ENCODE measurements at places on chromosomes 12 and 14.

- no peak for DNase-seq
Measured at GRCh38 chr14:24975393-24975792, 74.6 kb downstream of the STXBP6 start.

DNA sequence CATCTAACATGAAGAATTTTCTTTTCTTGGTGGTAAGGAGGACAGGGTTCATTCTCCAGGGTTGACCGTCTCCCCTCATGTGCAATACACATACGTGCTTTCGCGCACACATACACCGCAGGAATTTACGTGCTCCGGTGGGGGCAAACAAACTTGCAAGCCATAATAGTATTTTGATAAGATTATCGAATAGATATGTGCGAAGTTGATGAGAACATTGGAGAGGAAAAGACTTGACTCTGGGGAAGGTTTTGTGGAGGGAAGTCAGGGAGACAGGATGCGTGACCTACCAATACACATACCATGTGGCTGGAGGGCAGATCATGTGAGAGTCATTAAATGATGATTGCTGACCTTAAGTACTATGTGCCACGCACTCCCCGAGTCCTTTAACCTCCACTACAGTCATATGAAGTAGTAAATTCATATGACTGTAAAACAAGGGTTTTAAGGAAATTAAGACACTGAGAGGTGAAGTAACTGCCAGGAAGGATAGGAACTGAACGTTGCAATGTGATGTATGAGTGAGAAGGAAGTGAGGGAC, 921 bp downstream of the RAD51B start:
- no peak for DNase-seq

GRCh38 chr12:48037267-48037915, 33.1 kb upstream of the COL2A1 start:
- DNase-seq = no peak

- no peak for DNase-seq
Measured at GRCh38 chr12:2094597-2094996, 41.8 kb downstream of the CACNA1C start.

GRCh38 chr14:32038876-32039275, 38.2 kb upstream of the ARHGAP5 start:
- DNase-seq = no peak

- DNase-seq = no peak
Measured at GRCh38 chr12:67807814-67808213, 159.3 kb downstream of the DYRK2 start.

DNA sequence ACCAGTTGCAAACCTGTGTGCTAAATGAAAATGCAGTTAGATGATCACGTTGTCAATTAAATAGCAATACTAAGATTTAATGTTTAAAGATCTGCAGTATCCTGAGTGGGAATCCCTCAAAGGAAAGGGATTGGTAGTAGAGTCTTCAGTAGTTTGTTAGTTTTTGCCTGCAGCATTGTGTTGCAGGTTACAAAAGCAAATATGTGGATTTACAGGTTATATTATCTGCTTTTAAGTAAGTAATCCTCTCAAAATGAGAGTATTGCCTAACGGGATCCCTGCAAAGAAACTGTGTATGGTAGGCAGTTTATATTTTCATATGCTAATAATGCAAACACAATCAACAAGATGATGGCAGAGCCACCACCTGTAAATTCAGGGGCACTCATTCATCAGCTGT, 72.2 kb upstream of the OSBPL8 start:
- no peak for DNase-seq

DNA sequence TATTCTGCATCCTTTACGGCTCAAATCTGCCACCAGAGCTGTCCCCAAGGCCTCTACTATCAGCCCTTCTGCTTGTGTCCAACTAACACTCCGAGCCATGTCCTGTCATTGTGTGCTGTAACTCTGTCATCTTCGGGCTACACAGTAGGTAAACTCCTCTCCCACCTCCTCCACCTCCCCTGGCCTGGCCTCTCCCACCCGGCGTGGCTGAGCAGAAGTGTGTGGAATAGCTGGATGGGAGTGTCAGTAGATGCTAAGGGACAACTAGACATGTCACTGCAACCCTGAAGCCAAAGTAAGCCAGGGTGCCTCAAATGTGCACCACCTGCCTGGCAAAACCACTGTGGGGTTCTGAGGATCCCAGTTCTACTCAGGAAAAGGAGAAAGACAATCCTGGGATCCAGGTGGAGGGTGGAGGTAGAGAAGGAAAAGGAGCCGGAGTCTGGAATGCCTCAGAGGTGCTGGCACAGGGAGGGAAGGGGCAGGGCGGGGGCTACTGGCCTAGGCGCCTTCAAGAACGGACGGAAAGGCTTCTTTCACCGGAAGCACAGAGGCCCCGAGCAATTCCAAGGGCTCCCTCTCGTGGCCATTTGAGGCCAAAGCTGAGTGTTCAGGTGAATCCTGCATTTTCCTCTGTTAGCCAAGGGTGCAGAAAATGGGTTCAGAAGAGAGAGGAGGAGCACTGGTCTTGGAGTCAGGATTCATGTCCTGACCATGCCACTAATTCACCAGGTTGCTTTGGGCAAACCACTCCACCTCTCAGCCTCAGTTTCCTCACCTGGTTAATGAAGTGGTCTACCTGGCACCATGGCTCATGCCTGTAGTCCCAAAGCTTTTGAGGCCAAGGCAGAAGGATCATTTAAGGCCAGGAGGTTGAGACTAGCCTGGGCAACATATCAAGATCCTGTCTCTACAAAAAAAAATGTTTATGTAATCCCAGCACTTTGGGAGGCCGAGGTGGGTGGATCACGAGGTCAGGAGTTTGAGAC, 20.5 kb upstream of the FAM181A start:
- peak; percentile 39 for DNase-seq

DNA sequence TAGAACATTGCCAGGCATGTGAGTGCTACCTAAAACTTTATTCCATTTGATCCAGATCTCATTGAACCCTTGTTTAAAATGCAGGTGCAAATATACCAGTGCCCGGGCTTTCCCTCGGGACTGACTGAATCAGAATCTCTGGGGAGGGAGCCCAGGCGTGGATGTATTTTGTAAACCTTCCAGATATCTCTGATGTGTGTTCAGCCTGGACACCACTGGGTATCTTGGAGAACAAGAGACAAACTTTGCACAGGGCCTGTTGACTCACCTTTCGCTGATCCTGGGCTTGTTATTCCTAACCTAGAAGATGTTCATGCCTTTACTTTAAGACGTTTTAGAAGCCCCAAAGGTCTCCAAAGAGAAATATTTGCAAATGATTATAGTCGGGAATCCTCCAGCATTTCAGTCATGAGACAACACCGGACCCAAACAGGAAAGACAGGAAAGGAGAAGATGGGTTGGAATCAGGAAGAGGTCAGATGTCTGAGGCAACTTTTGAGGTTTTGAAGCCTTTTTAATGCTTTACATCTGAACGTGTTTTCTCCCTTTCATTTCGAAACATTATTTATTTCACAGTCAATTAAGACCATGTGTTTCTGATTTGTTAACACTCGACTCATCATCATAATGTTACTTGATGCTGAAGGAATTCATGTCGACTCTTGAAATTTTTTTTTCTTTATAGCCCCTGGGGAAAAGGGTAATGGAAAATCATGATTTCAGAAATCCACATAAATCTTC, 118.6 kb downstream of the PLXNC1 start:
- DNase-seq = no peak

DNA sequence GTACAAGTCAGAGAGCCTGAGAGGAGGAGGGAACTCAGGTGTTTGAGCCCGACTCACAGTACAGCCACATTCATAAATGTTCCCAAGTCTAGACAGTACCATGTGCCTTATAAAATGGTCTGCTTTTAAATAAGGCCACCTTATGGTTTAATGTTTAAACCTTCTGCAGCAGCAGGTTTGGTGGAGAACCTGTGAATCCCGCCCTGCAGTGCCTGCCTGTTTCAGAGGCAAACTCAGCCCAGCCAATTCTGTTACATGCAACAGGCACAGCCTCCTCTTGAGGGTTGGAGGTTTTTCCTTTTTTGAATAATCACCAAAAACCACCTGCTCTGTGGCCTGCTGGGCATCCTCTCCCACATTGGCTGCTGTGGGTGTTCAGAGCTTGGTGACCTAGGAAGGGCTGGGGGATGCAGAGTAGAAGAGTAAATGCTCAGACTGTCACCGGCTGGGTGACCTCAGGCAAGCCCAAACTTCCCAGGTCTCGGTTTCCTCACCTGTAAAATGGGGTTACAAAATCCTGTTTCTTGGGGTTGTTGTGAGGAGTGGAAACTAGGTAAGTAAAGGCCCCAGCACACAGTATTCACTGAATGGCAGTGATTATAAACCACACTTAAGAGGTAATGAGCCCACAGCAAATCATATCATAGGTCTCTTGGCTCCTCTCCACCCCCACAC, 28.0 kb downstream of the NUAK1 start:
- no peak for DNase-seq

DNA sequence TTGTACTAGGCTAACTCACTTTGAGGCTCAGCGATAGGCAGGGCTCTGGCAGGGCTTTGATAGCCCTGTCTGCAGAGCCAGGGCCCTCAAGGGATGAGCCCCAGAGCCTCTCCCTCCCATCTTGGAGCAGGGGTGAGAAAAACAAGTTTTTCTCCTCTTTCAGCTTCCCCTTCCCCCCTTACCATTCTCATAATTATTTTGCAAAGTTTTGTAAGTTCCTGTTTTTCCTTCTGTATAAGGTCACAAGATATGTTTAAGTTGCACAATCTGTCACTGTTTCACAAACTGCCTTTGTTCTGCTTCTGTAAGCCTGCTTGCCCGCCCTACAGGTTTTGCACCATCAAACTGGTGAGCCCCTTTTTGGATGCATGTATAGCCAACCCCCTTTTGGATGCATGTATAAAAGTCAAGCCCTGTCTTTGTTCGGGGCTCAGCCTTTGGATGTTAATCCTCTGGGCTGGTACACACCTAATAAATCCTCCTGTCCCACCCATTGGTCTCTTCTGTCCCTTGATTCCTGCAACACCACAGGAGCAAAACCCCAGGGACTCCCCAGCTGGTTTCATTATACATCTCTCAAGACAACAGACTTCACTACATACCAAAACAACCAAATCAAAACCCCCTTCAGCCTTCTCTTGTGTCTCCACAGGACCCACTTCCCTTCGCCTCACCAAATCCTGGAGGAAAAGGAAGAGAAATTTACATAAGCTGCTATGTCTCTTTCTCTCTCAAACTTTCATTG, 52.5 kb upstream of the RESF1 start:
- no peak for DNase-seq

DNA sequence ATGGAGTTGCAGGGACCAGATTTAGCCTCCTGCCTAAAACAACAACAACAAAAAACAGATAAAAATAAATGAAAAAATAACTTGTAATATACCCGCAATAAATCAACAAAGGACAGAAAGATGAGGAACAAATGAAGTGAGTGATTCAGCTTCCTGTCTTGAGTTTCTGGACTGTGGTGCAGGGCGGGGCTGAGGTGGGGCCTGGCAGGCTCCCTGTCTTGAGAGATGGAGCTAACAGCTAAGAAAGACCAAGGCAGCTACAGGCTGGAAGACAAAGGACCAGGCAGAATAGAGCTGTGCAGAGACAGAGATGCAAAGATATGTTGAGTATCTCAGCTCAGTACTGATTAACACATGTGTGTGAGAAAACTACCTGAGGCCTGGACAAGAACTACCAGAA, 879.2 kb downstream of the AACS start:
- no peak for DNase-seq

- DNase-seq = no peak
Measured at GRCh38 chr12:107732365-107732764, 28.6 kb downstream of the PRDM4 start.

GRCh38 chr14:103994535-103995184, 52.3 kb upstream of the RD3L start:
- DNase-seq = no peak

DNA sequence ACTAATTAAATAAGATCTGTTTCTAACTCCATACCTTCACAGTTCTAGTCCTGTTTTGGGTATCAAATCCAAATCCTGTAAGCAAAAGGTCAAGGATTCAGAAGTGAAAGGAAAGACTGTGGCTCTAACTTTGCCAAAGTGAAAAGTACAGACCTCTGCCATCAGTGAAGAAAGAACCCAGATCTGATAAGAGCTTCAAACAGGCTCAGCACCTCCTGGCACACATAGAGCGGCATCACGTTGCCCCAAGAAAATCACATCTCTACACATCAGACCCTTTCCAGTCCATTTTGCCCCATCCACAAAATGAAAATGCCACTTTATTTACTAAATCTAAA, 23.2 kb downstream of the CLIP1 start:
- no peak for DNase-seq

DNA sequence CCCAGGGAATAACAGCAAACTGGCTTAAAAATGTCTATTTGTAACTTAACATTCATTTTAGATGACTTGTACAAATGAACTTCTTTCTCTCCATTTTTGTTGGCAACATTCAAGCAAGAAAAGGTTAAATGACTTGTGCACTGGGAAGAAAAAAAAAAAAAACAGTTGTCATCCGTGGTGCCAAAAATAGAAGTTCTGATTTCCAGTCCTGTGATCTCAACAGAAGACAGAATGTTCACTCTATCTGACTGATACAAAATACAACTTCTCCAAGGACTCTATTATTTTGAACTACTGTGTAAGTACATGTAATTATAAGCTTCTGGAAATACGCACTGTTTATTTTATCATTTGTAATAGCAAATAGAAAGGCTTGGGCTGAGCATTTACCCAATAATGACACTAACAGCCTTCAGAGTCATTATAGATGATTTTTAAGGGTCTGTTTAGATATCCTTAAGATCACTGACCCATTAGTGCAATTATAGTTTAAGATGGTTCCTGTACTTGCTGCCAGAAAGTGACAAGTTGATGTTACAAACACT, 59.9 kb downstream of the LIN7A start:
- DNase-seq = no peak

DNA sequence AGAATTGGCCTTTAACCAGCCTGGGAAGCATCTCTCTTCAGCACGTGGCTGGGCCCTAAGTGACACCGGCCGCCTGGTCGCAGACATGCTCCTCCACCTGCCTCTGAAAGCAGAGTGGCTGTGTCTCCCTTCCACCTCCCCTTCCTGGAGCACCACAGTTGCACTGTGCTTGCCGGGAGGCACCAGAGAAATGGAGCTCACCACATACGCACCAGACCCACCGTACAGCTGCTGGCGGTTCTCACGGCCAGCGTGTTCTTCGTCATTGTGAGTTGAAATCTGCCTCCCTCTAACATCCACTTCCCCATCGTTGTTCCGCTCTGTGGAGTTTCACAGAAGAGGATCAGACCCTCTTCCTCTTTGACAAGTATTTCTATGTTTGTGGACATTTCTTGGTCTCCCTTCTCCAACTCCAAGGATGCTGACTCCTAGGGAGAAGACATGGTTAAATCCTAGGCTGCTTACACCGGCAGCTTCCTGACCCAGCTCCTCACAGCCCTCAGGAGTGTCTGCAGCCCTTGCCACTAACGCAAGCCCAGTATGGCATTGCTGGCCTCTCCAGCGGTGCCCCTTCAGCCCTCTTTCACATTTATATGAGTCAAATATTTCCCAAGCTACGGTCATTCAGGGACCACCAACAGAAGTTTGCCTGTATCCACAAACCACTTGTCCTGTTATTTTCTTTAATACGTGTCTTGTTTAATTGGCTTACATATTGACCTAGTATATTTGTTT, 11.5 kb upstream of the KRT5 start:
- no peak for DNase-seq

Measured in activated T-cell treated with anti-CD3 and anti-CD28 coated beads for 1 hour (primary cell).